ENCODE measurements at places on chromosomes 2 and 18. TPM values are rescaled to one million over a fixed set of nuclear protein-coding genes. Genes with fewer than 3 reads are reported as not detected.

The FRZB gene
- under 0.01 TPM for total RNA-seq

The TGFA gene
- 0.56 TPM for total RNA-seq

The MC4R gene
- under 0.01 TPM for total RNA-seq

The CCDC102B gene
- 46.2 TPM for total RNA-seq

The DCDC2C gene
- total RNA-seq = not detected

The IL1RL1 gene
- 1.1 TPM for total RNA-seq

The CCT4 gene
- total RNA-seq = 167 TPM

The ATP6V1C2 gene
- total RNA-seq = under 0.01 TPM

The CDKL4 gene
- total RNA-seq = 11.8 TPM

The SCYGR7 gene
- total RNA-seq = not detected

The CHMP3 gene
- 79.8 TPM for total RNA-seq

The UGT1A5 gene
- total RNA-seq = not detected

The ARID5A gene
- total RNA-seq = 2.7 TPM

The FOXD4L1 gene
- 0.19 TPM for total RNA-seq

The FZD7 gene
- total RNA-seq = 10.7 TPM

The IL37 gene
- total RNA-seq = not detected

The CRACDL gene
- total RNA-seq = not detected

The HOXD12 gene
- total RNA-seq = not detected

The WDFY1 gene
- 159 TPM for total RNA-seq

The TMEM178A gene
- total RNA-seq = 1.1 TPM

The RGPD3 gene
- total RNA-seq = 0.85 TPM

The SERPINB4 gene
- total RNA-seq = not detected

The DLGAP1 gene
- total RNA-seq = 1.7 TPM

The ZNF236 gene
- total RNA-seq = 9.4 TPM

The AP1S3 gene
- total RNA-seq = 28.0 TPM

The SAG gene
- total RNA-seq = not detected

The SIX3 gene
- total RNA-seq = not detected

The ITPRIPL1 gene
- 1.1 TPM for total RNA-seq

The ADCYAP1 gene
- total RNA-seq = not detected

The CYB5A gene
- 55.4 TPM for total RNA-seq

The ZC3H15 gene
- 80.3 TPM for total RNA-seq

The MALL gene
- total RNA-seq = 6.7 TPM

The KRTCAP3 gene
- total RNA-seq = not detected
